ENCODE measurements at places on chromosomes 6 and 20.

- DNase-seq, result no peak
Observed at GRCh38 chr6:162026843-162027242, 700.7 kb downstream of the PRKN start.

GRCh38 chr20:1761116-1761515 is 103.5 kb upstream of the SIRPG start:
- no peak for DNase-seq

- DNase-seq, result no peak
Observed at GRCh38 chr20:23111307-23111943, 25.3 kb upstream of the CD93 start.

- peak; percentile 89 for DNase-seq
Observed at GRCh38 chr20:9149087-9149486, 80.2 kb downstream of the PLCB4 start.

DNA sequence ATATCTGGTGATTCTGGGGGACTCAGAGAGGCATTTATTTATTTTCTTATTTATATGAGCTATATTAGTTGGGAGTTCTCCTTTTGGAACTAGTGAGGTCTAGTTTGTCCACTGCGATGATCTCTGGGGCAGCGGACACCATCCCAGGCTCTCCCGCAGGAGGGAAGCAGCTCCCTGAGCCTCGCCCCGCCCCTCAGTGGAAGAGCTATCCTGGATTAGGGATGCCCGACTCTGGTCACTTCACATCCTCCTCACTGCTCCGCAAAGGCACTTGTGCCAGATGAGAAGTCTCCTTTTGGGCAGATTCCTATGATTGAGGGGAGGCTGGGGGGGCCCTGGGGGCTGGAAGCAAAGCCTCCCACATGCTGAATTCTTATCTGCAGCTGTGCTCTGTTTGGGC is 3.6 kb upstream of the MAS1 start:
- DNase-seq, result no peak

- no peak for DNase-seq
Observed at GRCh38 chr6:159943968-159944598, 24.8 kb upstream of the IGF2R start.

GRCh38 chr6:52438926-52439325 is 18.8 kb downstream of the EFHC1 start:
- DNase-seq, result no peak

DNA sequence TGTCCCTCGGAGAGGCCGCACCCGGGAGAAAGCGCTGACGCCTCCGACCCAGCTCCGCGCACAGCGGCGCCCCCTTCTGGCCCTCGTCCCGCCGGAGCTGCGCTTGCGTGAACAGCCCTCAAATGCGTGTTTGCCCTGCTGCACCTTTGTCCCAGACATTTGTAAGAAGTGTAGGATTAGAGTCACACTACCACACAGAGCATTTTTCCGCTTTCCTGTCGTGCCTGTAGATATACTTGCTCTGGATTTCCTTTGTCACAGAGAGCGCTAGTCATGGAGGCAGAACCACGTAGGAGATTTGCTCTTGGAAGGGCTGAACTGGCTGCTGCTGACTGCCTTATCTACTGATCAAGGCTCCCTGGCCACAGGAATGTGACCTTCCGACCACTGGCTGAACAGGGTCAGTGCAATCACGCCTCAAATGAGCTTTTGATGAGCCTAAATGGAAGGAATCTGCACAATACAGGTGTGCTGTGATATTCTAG is 62.3 kb downstream of the PAX1 start:
- peak; percentile 32 for DNase-seq

GRCh38 chr6:20943922-20944321 is 409.7 kb downstream of the CDKAL1 start:
- no peak for DNase-seq

GRCh38 chr6:13535306-13535705 is 39.1 kb upstream of the SIRT5 start:
- no peak for DNase-seq

DNA sequence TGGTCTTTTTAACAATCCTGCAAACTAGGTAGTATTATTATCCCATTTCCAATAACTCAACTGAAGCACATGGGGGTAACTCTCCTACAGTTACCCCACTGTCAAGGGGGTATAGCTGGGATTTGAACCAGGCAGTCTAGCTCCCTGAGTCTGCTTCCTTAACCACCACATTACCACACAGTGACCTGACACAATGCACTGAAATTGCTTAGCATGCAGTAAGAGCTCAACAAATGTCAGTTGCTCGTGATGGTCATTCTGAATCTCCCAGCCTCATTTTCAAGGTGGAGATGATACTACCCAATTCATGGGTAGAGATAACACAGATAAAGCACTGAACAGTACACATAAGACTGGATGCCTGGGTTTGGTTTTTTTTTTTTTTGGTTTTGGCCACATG is 193.2 kb upstream of the MYLIP start:
- no peak for DNase-seq

- no peak for DNase-seq
Observed at GRCh38 chr6:129059650-129060049, 176.7 kb downstream of the LAMA2 start.

- DNase-seq, result no peak
Observed at GRCh38 chr6:834866-835265, 141.9 kb upstream of the EXOC2 start.

DNA sequence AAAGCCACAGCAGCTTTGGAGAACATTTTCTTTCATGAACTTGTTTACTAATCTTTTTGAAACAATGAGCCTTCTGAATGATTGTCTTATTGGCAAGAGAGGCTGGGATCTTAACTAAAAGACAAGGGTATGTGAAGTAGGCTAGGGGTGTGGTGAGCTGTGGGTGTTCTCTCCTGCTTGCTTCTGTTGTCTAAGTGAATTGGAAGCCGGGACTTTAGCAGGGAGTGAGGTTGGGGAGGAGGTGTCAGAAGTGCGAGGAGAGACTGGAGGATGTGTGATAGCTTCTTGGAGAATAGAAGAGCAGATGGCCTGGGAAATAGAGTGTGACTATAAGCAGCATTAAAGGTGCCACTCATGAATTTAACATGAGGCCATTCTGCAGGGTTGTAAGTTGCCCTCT is 562.8 kb downstream of the UTRN start:
- no peak for DNase-seq

DNA sequence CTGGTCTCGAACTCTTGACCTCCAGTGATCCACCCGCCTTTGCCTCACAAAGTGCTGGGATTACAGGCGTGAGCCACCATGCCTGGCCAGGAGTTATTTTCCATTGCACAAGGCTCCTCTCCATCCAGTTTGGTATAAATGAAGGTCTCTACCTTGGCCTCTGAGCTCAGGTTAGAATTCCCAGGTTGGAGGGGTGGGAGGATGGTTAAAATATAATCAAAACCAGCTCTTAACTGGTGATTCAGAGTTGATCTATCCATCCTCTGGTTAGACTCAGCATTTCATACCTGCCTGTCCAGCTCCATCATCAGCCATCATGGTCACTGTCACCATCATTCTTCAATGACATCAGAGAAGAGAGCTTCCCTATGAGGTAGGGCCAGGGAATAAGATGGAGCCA is 2.6 kb upstream of the SLC22A7 start:
- DNase-seq, result no peak

GRCh38 chr6:73368675-73369074 is 1.0 kb downstream of the OOEP start:
- no peak for DNase-seq

- no peak for DNase-seq
Observed at GRCh38 chr6:91634791-91635190, 1047.9 kb upstream of the MAP3K7 start.

DNA sequence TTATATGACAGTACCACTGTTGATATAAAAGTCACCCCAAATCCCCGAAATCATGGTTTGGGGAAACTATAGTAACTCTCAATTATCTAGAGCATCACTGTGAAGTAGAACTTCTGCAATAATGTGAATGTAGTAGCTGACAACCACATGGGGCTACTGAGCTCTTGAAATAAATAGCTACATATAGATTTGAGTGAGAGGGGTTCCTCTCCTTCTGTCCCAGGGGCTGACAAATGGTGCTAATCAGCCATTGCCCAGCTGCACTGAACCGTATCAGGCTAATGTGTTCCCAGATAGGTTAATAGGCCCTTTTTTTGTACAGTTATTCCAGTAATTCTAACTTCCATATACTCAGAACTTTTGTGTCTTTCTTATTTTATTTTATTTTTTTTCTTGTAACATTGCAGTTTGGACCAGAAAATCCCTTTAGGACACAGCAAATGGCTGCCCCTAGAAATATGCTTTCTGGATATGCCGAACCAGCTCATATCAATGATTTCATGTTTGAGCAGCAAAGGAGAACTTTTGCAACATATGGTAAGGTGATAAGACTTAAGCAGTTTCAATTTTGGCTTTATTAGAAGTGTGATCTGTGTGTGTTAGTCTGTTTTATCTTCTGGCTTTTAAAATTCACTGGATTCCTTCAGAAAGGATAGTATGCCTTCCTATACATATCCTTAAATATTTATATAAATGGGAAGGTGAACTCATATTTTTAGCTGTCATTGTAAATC is 21.1 kb downstream of the CDC40 start:
- DNase-seq, result peak; percentile 26

- DNase-seq, result no peak
Observed at GRCh38 chr6:90294614-90294988, 2.0 kb downstream of the BACH2 start.

- no peak for DNase-seq
Observed at GRCh38 chr20:49479785-49480184, 2.7 kb downstream of the KCNB1 start.

GRCh38 chr6:167245591-167245990 is 45.5 kb upstream of the UNC93A start:
- no peak for DNase-seq

GRCh38 chr6:53829698-53830221 is 35.0 kb downstream of the LRRC1 start:
- no peak for DNase-seq

DNA sequence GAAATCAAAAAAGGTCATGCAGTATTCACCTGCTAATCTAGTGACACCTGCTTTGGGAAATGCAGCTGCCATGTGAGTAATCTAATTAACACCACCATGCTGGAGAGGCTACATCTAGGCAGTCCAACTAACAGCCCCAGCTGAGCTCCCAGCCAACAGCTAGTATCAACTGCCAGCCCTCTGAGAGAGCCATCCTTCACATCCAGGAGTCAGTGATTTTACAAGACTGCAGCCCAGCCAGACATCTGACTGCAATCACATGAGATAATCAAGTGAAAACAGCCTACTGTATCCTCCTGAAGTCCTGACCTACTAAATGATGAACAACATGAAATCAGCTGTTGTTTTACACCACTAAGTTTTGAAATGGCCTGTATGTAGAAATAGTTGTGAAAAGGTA is 298.4 kb downstream of the TRDN start:
- no peak for DNase-seq

GRCh38 chr6:157952861-157953351 is 28.8 kb upstream of the SYNJ2 start:
- no peak for DNase-seq

- DNase-seq, result no peak
Observed at GRCh38 chr6:88728756-88729155, 234.7 kb downstream of the RNGTT start.

GRCh38 chr6:91716361-91716760 is 1129.5 kb upstream of the MAP3K7 start:
- no peak for DNase-seq

DNA sequence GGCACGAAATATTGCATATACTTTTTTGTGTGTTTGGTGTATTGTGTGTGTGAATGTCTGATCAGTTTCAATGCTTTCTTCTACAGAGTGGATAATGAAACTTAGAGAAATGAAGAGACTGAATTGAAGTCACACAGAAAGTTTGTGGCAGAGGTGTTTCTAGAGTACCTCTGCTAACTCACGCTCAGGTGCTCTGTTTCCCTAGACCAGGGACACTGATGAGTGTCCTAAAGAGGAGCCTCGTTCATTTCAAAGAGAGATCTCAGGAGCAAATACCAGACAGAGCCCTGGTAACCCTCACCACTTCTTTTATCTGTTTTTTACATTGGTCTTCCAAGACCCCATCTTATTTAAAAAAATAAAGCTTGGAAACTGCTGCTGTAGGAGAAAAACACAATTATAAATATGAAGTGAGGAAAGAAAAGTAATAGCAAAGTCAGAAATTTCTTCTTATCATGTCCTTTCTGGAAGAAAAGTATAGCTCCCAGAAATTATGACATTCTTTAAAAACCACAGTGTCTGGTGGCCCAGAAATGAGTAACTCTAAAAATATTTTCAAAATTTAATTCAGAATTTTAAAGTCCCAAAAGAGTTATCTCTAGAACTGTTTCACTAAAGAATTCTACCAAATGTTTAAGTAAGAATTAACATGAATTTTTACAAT is 720.6 kb downstream of the RFPL4B start:
- DNase-seq, result no peak

DNA sequence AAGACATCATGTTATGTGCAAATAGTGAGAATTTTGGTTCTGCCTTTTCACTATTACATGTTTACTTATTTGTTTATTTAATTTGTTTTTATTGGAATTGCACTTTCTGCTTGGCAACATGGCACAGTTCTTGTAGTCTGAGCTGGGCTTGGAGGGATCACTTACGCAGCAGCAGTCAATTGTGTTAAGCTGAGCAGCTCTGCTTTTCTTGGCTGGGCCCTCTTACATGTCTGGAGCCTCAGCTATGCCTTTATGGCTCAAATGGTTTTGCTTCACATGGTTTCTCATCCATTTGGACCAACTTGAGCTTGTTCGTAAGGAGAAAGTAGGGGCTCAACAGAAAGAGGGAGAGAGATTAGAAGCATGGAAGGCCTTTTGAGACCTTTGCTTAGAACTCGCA is 327.5 kb upstream of the EPHA7 start:
- no peak for DNase-seq

DNA sequence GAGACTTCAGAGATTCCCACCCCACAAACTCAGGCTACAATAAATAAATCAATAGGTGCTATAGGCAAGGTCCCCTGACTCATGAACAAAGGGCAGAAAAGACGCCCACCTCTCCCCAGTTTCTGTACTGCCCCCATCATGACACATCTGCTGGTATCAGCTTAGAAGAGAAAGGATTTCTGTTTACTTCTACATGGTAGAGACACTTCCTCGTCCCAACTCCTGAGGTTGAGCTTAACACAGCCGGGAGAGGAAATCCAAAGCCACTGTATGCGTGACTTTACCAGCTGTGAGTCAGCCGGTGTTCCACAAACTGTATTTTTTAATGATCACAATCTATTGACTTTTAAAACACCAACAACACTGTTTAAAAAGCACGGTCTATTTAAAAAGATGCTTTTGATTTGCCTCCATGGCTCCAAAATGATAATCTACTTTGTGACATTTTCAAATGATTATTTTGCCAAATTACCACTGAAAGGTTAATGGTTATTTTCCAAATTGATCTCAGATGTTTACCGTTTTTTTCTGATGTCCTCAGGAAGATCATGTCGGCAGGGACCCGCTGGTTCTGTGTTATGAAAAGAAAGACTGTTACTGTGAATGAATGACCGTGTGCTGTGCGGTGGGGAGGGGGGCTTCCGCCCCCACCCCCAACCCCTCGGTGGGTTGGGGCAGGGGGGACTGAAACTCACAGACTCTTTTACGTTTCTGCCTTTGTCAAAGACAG is 72.5 kb downstream of the ATP9A start:
- no peak for DNase-seq

GRCh38 chr6:66096679-66097078 is 389.7 kb upstream of the EYS start:
- DNase-seq, result no peak
